ENCODE measurements at places on chromosomes 12 and 14.

- no peak for DNase-seq
Observed at GRCh38 chr14:75452324-75452723, 24.5 kb downstream of the JDP2 start.

DNA sequence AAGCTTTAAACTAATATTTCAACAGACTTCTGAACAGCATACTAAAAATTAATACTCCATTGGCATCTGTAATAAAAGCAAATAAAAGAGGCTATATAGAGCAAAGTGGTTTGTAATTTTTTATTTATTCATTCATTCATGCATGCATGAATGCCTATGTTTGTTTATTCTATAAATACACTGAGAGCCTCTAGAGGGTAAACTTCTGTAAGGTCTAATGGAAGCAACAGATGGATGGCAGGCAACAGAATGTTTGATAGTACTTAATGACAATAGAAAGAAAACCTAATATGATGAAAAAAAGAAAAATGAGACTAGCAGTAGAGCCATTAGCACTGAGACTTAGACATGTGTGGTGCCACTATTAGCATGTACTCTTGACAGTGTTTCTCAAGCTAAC lies 253.1 kb downstream of the CCDC91 start:
- no peak for DNase-seq

- no peak for DNase-seq
Observed at GRCh38 chr14:23876160-23876750, 77.3 kb upstream of the DHRS4 start.

DNA sequence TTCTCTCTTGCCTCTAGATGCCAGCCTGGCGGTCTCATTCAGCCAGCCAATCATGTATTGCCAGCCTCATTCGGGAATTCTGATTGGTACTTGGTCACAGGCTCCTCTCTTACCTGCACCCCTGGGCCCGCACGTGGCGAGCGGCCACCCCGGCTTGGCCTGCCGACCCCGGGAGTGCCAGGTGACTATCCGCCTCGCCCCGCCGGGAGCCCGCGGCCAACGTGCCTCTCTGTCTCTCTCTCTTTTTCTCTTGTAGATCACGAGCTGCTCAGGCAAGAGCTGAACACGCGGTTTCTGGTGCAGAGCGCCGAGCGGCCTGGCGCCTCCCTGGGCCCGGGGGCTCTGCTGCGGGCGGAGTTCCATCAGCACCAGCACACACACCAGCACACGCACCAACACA lies 39.3 kb downstream of the LRCOL1 start:
- no peak for DNase-seq

DNA sequence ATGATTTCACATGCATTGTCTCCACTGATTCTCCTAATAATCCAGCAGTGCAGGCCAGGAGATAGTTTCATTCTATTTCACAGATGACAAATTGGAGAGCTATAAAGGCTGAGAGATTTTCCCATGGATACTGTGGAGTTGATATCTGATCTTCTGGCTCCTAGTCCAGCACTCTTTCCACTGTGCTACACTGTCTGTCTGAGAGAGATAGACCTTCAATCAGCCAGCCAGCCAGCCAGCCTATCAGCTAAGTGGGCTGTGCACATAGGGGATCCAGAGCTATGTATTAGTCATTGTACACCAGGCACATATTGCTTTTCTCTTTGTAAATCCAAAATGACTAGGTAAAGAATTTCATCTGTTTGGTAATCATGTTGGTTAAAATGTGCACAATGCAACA lies 91.8 kb upstream of the ATP2B1 start:
- DNase-seq = no peak

- peak; percentile 32 for DNase-seq
Observed at GRCh38 chr14:103260629-103261124, 73.4 kb upstream of the EIF5 start.

- DNase-seq = no peak
Observed at GRCh38 chr12:126545411-126545810, 1480.2 kb downstream of the AACS start.

DNA sequence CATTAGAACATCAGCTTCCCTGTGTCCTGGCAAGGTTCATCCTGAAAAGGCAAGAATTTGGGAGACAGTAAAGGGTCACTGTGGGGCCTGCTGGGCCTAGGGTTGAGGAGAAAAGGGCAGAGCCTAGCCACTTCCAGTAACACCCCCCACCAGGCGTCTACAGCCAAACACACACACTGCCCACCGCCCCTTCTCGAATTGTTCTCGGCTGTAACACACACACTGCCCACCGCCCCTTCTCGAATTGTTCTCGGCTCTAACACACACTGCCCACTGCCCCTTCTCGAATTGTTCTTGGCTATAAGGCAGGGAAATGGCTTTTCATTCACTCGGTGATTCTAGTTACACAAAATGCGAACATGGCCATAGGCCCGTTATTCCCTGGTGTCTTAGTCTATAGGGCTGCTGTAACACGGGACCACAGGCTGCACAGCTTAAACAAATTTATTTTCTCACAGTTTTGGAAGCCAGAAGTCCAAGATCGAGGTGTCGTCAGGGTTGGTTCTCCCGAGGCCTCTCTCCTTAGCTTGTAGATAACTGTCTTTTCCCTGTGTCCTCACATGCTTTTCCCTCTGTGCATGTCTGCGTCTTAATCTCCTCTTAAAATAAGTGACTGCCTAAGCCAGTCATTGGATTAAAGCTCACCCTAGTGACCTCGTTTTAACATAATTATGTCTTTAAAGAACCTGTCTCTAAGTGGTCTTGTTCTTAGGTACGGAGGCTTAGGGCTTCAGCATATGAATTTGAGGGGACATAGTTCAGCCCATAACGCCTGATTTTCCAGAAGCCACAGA lies 171.0 kb downstream of the ADGRD1 start:
- no peak for DNase-seq

DNA sequence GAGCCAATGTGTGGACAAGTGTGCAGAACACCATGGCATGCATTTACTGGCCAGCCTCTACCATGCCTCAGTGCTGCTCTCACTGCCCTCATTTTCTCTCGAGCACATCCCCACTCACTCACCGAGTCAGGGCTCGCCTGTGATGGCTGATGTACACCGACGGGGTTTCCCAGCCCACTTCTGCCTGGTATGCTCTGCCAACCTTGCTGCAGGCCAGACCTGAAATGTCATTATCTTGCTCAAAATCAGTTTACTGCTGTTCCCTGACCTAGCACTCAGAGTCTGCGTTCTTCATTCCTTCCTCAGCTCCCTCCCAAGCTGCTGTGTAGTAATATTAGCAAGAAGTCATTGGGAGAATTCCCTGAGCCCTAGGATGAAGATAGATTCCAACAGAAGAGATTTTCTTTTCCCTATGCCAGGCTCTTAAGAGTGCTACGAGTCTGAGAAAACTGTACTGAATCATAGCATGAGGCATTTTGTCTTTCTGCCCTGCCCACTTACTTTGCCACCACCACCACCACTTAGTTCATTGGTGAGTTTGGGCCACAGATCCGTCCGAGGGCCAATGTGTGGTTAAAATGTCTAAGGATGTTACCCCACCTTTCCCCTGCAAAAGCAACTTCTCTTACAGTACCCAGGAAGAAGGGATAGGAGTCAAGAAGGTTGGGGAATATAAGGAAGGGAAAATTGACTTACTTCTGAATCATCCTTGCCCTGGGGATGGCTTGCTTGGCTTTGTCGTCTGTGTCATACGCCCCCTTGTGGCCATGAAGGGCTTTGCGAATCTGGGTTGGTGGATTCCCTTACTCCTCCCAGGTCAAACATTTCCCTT lies 51.0 kb downstream of the BMAL2 start:
- DNase-seq = peak; percentile 58

- no peak for DNase-seq
Observed at GRCh38 chr14:91078095-91078737, 17.8 kb upstream of the RPS6KA5 start.

- no peak for DNase-seq
Observed at GRCh38 chr12:19035536-19035935, 94.0 kb upstream of the PLEKHA5 start.

GRCh38 chr12:89276860-89277259 lies 75.4 kb downstream of the DUSP6 start:
- no peak for DNase-seq

GRCh38 chr12:131463174-131463573 lies 247.7 kb upstream of the SFSWAP start:
- no peak for DNase-seq

GRCh38 chr12:83082690-83083276 lies 396.1 kb downstream of the TMTC2 start:
- DNase-seq = no peak

- no peak for DNase-seq
Observed at GRCh38 chr12:111600205-111600642, 1.1 kb upstream of the ATXN2 start.

GRCh38 chr12:11651785-11652184 lies 2.3 kb downstream of the ETV6 start:
- DNase-seq = peak; percentile 8

DNA sequence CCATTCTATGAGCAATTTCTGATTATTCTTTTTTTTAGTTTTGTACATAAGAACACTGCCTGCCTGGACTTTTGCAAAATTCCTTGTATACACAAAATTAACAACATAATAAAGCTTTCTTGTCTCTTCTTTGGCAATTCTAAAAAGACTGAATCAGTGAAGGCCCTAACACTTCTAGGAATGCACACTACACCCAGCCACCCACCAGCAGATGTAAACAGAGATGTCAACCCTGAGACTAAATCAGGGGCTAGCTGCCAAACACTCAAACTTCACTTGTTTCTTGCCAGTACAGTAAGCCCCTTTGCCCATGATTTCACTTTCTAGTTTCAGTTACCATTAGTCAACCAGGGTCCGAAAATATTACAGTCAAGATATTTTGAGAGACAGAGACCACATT lies 15.5 kb downstream of the DCAF5 start:
- DNase-seq = no peak

DNA sequence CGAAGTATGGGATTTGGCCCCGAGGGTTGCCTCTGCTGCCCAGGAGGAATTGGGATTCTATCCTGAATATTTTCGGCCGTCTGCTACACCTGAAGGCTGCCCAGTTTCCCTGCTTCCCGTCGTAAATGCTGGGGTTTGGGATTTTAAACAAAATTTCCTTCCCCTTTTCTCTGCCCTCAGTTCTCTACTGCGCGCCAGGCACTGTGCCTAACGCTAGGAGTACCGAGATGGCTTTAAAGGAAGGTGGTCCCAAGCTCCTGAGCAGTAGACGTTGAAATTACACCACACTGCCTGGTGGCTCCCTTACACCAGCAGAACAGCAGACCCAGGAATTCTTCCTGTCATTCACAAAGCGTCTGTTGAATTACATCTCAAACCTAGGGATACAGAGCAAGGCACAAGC lies 566 bp upstream of the PRDM4 start:
- DNase-seq = no peak

DNA sequence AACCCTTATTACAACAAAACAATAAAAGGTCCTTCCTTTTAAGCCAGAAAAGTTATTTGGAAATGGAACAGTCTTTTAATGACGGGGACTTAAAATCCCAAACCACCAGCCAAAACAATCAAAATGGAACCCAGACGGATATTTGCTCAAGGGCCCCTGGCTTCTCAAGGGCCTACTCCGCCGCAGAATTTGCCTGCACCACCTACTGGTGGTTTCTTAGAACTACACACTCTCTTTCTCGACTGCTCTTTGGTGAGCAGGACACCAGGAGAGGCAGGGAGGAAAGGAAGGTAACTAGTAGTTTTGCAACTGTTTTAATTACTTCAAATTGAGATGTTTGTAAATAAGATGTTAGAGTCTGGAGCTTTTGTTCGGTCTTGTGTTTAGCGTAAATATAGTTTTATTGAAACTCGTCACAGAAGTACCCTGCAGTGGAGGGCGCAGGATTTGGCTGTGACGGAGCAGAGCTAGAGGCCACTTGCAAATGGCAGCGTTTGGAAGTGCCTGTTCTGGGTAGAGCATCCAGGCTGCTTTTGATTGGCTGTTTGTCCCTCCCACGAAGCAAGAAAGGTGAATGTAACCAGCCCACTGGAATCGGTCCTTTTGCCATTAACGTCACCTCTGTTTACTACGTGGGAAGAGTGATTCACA lies 238.5 kb downstream of the CACNA1C start:
- no peak for DNase-seq

All from NCI-H2081 (cell line).